ENCODE measurements at places on chromosomes 6 and 20. TPM values are rescaled to one million over a fixed set of nuclear protein-coding genes. Genes with fewer than 3 reads are reported as not detected.

Gene DNMT3B
- 0.65 TPM for total RNA-seq

Gene CTAGE9
- not detected for total RNA-seq

Gene ESR1
- 3.3 TPM for total RNA-seq

Gene NOL7
- 44.7 TPM for total RNA-seq

Gene SLC32A1
- not detected for total RNA-seq

Gene RRP36
- 30.0 TPM for total RNA-seq

Gene ZNF391
- 1.8 TPM for total RNA-seq

Gene CST4
- total RNA-seq = not detected

Gene CEP162
- 6.0 TPM for total RNA-seq

All from right cardiac atrium (tissue), 5 donors.